Foreskin keratinocyte (primary cell): ENCODE measurements at places on chromosomes 5 and 9. TPM values are rescaled to one million over a fixed set of nuclear protein-coding genes. Genes with fewer than 3 reads are reported as not detected.
A peak's percentile ranks its signal among the peaks of the same experiment; 100 is the strongest.

DNA sequence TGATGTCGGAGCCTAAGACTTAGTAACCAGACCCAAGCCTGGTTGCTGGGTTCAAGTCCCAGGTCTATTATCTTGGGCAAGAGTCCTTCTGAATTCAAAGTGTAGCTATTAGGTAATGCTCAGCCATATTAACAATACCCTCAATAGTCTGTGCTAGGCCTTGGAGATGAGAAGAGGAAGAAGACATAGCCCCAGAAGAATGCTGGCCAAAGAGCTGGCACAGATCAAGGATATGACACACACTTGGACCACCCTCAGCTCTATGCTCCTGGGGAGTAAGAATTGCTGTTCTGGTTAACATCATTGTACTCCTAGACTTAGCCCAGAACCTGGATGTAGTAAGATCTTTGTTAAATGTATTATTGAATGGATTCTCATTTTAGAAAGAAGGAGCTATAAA lies 426.7 kb downstream of the CDK5RAP2 start:
- no peak for DNase-seq

DNA sequence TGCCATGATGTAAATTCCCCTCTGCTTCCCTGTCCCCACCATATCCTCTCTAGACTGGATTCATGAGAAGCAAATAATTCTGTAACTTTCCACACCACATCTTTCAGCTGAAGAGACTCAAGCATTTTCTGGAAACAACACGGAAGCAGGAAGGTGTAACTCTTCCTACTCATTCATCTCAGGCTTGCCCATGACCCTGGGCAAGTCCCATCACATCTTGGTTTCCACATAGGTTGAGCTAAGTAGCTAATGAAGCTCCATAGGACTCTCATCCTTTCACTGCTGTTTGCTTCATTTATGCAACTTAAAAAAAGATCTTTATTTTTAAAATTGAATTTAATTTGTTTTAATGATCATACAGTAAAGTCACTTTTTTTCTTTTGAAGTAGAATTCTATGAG lies 32.7 kb upstream of the STARD4 start:
- peak; percentile 73 for DNase-seq

DNA sequence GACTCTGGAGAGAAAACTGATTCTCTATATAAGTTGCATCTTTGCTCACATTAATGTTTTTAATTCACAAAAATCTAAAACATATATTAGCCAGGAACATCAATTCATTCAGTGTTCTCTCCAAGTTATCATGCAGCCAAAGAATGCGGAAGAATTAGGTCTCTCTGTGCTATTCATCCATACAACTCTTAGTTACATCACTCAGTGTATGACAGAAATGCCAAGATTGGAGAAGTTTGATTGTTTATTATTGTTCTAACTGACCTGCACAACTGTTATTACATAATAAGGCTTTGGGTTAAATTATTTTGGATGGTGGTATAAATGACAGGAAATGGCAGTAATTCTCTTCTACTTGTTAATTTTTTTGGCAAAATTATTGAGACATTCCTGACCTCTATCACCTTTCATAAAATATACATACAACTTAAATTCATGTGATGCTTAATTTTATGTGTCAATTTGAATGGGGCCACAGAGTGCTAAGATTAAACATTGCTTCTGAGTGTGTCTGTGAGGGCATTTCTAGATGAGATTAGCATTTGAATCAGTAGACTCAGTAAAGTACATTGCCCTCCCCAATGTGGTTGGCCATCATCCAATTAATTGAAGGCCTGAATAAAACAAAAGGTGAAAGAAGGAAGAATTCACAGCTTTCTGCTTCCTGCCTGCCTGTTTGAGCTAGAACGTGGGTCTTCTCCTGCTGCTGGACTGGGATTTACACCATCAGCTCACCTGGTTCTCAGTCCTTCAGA lies 70.2 kb downstream of the NR2F1-AS1 start:
- DNase-seq = no peak

The GM2A gene
- total RNA-seq = 71.5 and 97.6 TPM in 2 replicates

The SLC36A3 gene
- total RNA-seq = not detected in 2 replicates

The WHRN gene
- total RNA-seq = 2.8 and 3.4 TPM in 2 replicates
